A172 (cell line): ENCODE measurements at places on chromosomes 12 and 14.
A peak's percentile ranks its signal among the peaks of the same experiment; 100 is the strongest.

GRCh38 chr14:50666772-50667683, 1.1 kb downstream of the SAV1 start:
- DNase-seq = peak; percentile 27

GRCh38 chr14:25003537-25003936, 46.4 kb downstream of the STXBP6 start:
- DNase-seq = no peak

DNA sequence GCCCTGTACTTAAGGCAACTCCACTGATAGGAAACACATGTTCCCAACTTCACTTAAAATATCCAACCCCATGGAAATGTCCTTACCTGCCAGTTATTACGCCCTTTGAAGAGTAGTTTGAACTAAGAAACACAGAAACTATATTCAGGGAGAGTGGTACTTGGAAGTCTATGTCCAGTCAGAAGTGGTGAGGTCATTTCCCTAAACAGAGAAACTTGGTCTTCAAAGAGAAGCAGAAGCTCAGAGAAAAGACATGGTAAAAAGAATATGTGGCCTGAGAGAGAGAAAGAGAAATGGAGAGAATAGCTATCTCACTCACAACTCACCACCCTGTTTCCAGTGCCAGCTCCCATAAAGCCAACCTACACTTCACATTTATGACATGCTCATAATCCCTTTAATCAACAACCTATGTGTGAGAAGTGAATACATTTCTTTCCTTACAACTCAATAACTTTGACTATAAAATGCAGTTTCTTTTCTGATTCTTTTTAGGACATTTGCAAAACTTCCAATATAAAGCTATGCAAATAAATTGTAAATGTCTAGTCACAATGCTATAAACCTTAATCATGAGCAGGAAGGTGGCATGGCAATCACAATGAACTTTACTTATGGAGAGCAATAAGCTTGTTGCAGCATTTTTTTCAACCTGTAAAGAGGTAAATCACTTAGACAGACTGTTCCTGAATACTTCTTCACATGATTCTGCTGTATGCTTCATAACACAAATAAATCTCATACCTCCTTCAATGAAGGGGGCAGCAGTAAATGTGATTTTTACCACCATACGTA, 67.1 kb downstream of the CPNE8 start:
- no peak for DNase-seq

DNA sequence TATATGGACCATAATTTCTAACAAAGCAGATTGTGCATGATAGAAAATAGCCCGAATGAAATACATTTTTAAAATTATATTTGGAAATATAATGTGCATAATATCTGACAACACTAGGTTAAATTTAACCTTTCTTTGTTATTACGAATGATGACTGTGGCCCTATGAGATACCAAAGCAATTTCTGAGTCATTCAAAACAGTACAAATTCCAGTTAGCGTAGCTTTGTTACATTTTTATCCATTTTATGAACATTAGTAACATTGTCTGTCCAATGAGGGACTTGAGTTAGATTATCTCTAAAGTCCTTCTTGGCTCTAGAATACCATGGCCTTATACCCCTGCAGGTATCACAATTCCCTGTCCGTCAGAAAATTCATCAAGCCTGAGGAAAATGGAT, 39.0 kb upstream of the REP15 start:
- DNase-seq = no peak

- DNase-seq = peak; percentile 89
Observed at GRCh38 chr12:75954041-75954440, 77.5 kb downstream of the PHLDA1 start.

DNA sequence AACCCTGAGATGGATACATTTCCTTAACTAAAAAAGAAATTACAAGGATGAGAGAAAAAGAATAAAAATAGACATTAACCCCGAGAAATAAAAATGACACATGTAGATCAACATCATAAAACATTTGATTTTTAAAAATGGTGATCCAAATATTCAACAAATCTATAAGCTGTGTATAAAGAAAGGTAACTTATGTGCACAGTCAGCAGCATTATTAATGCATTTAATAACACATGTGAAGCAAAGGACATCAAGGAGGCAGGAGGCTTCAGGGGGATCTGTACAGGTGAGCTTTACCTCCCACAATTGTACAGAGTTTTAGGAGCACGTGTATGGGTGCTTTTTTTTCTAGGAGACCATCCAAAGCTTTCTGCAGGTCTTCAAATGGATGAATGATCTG, 76.1 kb downstream of the MED13L start:
- DNase-seq = no peak

DNA sequence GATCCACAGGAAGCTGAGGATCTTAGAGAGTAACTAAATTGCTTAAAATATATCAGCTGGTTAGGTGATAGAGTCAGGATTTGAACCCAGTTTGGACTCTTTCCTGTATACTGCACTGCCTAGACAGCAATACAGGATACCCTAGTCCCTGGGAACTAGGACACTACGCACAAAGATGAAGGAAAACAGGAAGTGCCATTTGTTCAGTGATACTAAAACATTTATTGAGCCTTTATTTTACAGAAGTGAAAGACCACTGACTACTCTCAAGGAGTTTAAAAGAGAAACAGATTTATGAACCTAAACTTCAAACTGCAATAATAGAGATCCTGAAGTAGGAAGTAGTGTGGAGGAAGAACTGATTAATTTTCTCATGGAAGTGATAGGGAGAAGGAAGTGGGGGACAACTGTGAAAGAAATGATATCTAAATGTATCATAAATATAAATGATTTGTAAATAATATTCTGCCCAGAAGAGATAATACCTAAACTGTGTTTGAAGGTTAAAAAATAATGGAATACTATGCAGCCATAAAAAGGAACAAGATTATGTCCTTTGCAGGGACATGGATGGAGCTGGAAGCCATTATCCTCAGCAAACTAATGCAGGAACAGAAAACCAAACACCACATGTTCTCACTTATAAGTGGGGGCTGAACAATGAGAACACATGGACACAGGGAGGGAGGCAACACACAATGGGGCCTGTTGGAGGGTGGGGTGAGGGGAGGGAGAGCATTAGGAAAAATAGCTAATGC, 18.2 kb downstream of the MSRB3 start:
- no peak for DNase-seq

DNA sequence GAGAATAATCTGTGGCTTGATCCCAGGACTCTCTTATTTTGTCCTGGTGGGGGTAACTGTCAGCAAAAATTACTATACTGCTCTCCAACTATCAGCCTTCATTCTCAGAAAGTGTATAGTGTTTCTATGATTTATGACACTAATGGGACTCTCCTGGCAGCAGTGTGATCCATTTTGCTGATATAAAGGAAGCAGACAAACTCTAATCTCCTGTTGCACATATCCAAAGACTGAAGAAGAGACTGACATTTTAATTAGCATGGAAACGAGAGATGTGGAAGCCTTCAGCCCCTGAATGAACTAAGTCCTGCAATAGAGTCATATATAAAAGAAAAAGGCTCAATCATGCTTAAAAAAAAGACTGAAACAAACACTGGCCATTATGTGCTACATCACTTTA, 127.8 kb upstream of the SSTR1 start:
- no peak for DNase-seq

- DNase-seq = no peak
Observed at GRCh38 chr12:28132398-28132797, 57.9 kb upstream of the CCDC91 start.

DNA sequence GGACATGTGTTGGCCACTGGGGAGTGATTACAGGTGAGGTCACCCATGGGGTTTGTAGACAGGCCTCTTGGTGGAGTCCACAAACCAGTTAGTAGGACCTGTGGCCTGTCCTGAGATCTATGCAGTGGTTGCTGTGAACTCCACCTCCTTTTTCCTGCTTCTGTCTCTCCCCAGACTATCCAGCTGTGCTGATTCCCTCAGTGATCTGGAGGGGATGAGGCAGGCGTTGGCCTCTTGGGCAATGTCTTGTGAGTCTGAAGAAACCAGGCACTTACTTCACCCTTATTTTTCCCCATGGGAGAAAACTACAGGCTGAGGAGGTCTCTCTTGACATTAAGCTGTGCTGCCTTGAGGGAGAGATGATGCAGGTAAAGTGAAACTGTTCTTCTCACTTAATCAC, 257.2 kb upstream of the PRICKLE1 start:
- no peak for DNase-seq

- peak; percentile 66 for DNase-seq
Observed at GRCh38 chr12:122423258-122424165, 1.0 kb upstream of the CLIP1 start.

DNA sequence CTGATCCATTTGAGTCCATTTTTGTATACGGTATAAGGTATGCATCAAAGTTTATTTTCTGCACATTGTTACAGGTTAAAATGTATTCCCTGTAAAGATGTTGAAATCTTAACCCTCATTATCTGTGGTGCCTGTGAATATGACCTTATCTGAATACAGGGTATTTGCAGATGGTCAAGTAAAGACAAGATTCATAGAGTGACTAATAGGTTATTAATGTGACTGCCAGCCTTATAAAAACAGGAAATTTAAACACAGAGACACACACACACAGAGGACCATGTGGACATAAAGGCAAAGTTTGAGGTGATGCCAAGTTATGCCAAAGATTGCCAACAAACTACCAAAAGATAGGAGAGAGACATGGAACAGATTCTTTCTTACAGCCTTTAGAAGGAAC, 347.2 kb upstream of the DCN start:
- DNase-seq = peak; percentile 60

DNA sequence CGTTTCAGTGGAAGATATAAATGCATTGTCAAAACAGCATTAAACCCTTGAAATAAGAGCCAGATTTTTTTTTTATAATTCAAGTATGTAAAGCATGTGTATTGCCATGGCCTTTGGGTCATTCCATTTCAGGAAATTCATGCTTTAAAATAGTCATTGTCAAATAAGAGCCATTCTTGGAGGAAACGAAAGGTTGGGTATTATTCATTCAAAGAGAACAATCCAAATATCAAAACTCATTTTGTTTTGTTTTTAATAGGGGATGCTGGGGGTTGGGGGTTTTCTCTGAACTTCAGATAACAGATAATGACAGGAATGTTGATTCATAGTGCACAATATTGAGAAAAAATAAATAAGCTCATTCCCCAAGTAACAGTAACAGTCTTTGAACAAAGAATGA, 174.4 kb upstream of the NUDT4 start:
- no peak for DNase-seq
